ENCODE measurements at places on chromosomes 3 and 15.

DNA sequence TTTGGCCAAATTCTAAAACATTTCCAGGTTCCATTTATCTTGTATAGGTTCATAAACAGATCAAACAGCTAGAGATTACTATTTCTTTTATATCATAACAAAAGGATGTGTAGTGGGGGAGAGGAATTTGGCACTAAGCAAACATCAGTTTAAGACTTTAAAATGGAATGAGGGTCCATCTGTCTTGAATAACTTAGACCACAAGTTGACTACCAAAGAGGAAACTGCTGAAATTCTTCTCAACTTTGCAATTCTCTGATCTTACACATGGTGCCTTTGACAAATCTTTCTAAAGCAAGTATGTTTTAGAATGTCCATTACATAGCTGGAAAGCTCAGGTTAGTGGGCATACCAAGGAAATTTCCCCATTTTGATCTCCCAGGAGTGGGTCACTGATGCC, 140.5 kb upstream of the ADAMTS9 start:
- DNase-seq = no peak

DNA sequence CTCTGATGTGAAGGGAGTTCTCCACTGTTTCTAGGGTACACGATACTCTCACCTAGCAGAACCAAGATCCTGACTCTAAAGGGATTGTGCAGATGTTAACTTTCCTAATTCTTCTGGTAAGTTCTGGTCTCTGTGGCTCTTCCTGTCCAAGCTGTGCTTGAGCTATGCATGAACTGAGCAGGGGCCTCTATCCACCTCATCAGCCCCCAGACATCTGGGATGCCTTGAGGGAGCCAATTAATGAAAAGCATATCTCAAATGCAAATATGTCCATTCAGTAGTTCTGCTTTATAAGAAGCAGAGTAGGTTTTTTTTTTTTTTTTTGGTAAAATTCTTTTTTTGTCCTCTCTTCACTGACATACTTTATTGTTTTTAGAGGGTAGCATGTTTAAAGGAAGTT, 89.6 kb downstream of the POLR2M start:
- no peak for DNase-seq

- DNase-seq = no peak
These were observed 261.2 kb upstream of the LRRFIP2 start for GRCh38 chr3:37435572-37435971.

DNA sequence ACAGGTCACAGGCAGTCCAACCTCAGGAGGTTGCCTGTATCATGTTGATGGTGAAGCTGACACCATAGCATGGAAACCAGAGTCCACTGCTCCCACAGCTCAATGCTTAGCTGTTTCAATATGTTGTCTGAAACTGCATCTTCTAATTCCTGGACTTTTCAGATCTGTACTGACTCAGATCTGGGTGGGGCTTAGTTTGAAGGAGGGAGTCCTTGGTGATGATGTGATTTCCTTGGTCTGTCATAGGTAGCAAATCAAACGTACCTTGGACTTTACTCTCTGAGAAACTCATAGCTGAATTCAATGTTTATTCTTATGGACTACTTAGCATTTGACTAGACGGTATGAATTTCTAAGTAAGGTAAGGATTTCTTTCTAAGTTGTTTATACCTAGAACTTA, at the start of gene HHLA2:
HHLA2 (plus strand) TSS at position 310 of the 400 bp plus-strand sequence. CDS start 55,266 bp downstream, outside the sequence.
- no peak for DNase-seq

DNA sequence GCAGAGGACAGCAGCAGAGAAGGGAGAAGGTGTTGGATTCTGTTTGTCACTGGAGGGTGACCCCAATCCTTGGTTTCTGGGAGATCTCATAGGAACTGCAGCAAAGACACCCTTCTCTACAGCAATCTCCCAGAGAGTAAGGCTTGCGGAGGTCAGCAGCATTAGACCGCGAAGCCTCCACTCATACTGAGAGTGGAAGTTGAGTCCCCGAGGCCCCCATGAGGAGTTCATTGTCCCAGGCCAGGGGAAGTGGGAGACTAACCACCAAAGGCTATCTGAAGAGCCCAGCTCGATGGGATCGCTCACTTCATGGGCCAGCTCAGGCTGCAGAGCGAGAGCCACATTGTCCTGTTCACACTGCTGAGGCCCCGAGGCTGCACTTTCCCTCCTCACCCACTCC, 44.6 kb downstream of the GLDN start:
- DNase-seq = no peak
